NCI-H748 treated with DMSO at 0.1 percent for 48 hours (cell line): ENCODE measurements at places on chromosomes 6 and 20.

- DNase-seq, result peak; percentile 36
Observed at GRCh38 chr20:3041854-3042409, 1.5 kb upstream of the GNRH2 start.

DNA sequence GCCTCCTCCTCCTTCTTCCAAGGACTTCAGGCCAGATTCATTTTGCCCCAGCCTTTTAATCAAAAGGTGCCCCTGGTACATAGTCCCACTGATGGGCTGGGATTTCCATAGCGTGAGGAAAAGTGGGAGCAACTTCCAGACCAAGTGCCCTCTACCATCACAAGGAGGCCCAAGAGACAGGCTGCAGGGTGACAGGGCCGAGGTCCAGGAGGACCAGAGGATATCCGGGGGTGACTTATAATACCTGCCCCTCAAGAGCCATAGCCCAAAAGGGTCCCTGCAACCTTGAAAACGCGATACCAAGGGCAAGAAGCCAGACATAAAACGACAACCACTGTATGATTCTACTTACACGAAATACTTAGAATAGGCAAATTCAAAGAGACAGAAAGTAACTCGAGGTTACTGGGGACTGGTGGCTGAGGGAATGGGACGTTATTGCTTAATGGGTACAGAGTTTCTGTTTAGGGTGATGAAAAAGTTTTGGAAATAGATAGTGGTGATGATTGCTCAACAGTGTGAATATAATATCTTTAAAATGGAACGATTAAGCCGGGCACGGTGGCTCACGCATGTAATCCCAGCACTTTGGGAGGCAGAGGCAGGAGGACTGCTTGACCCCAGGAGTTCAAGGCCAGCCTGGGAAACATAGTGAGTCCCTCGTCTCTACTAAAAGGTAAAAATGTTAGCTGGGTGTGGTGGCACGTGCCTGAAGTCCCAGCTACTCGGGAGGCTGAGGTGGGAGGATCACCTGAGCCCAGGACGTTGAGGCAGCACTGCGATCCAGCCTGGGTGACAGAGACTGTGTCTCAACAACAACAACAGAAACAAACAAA lies 71.9 kb downstream of the NOL4L start:
- DNase-seq, result no peak

DNA sequence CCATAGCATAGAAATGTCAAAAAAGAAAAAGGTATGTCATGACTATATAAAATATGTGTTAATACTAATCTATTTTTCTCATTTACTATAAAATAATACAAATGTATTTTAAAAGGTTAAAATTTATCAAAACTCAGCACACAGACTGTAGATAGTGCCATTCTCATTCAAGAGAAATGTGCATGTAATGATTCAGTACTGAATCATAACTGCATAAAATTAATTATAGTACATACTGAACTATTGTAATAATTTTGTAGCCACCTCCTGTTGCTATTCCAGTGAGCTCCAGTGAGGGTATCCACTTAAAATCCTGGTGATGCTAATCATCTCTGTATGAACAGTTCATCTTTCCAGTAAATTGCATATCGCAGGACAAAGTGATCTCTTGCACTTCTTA lies 82.8 kb downstream of the HMGCLL1 start:
- no peak for DNase-seq

- no peak for DNase-seq
Observed at GRCh38 chr20:38714308-38714707, 10.0 kb upstream of the SLC32A1 start.
